GM13977 (cell line): ENCODE measurements at places on chromosomes 2 and 18.

- no peak for DNase-seq
These were observed 101.9 kb upstream of the ARHGAP28 start for GRCh38 chr18:6627645-6628044.

GRCh38 chr2:160207804-160208654, 8.0 kb upstream of the ITGB6 start:
- no peak for DNase-seq

- no peak for DNase-seq
These were observed 84.7 kb downstream of the LYPD6 start for GRCh38 chr2:149415086-149415485.

GRCh38 chr2:6780765-6781274, 84.9 kb downstream of the CMPK2 start:
- no peak for DNase-seq

GRCh38 chr18:64777556-64777955, 628.7 kb upstream of the LINC00305 start:
- no peak for DNase-seq

DNA sequence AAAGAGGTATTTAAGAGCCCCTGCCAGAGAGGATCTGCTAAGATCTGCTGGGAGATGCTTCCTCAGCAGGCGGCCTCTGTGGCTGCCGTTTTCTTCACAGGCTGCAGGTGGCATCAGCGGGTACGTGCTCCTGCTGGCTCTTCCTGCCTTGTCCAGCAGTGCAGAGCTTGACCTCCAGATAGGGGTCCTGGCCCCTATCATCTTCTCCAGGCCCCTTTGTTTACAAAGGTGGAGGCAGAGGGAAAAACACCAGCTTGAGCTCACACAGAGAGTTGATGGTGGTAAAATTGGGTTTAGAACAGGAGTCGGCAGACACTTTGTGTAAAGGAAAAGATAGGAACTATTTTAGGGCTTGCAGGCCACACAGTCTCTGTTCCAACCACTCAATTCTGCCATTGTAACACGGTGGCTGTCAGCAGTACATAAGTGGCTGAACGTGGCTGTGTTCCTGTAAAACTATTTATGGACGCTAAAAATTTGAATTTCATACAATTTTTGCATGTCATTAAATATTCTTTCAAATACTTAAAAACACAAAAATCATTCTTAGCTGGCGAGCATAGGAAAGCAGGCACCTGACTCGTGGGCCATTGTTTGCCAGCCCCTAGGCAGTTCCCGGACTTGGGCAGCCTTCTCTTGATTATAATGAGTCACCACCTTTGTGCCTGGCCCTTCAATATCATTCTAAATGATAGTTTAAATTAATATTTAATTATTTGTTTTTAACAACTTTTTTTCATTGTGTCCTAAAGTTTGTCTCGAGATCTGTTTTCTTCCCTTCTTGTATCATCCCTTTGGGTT, 98.2 kb upstream of the B3GNT7 start:
- peak; percentile 78 for DNase-seq

- DNase-seq = no peak
These were observed 27.8 kb upstream of the COBLL1 start for GRCh38 chr2:164869420-164869772.

DNA sequence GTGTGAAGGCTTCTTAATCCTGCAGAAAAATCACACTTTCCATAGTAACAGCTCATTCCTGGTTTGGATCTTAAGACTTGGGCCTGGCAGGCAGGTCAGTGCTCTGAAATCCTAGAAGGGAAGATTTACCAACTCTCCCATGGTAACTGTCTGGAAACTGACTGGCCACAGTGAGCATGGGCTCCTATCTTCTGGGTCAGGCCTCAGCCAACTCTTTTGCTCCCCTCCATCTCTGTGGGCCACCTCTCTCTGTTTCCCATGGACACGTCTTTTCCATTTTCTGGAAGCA, 86.7 kb downstream of the ACAA2 start:
- DNase-seq = no peak

DNA sequence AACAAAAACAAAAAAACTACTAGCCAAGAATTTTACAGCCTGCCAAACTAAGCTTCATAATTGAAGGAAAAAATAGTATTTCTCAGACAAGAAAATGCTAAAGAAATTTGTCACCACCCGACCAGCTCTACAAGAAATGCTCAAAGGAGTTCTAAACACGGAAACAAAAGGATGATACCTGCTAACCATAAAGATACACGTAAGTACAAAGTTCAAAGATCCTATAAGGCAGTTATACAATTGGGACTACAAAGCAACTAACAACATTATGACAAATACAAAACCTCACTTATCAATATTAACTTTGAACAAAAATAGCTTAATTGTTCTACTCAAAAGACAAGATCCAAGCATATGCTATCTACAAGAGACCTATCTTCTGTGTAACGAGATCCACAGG, 64.6 kb downstream of the TRAPPC8 start:
- no peak for DNase-seq

GRCh38 chr2:69046221-69046662, 33.3 kb downstream of the ANTXR1 start:
- no peak for DNase-seq

DNA sequence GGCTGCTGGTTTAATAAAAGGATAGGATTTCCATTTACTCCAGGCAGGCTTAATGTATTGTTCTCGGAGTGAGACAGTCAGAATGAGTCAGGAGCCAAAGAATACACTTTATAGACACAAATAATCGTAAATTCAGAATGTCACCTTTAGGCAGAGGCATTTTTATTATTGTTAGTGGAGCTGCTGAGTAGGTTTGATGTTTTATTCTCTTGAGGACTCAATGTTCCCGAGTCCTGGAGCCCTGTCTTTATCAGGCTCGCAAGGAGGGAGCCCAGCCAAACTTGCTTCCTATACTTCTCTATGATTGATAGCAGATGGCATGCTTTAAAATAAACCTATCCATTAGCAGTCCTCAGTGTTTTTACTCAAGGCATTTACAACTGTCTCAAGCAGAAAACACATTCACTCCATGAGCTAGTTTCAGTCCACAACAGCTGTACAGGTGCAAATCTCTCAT, 492.3 kb upstream of the ZEB2 start:
- no peak for DNase-seq

- DNase-seq = no peak
These were observed 21.4 kb upstream of the STON1 start for GRCh38 chr2:48508461-48509124.

- DNase-seq = no peak
These were observed 167.7 kb upstream of the SLC14A2 start for GRCh38 chr18:45447355-45448265.

GRCh38 chr18:42582266-42582665, 533.2 kb downstream of the RIT2 start:
- DNase-seq = no peak

- no peak for DNase-seq
These were observed 91.0 kb downstream of the SPTBN1 start for GRCh38 chr2:54546923-54547720.

- no peak for DNase-seq
These were observed 521.5 kb upstream of the NRXN1 start for GRCh38 chr2:51553476-51553875.

GRCh38 chr2:57475391-57475790, 571.2 kb upstream of the VRK2 start:
- DNase-seq = no peak

GRCh38 chr2:143686585-143687164, 557.5 kb downstream of the ARHGAP15 start:
- peak; percentile 15 for DNase-seq

GRCh38 chr2:47309472-47309951, 93.4 kb upstream of the MSH2 start:
- no peak for DNase-seq

DNA sequence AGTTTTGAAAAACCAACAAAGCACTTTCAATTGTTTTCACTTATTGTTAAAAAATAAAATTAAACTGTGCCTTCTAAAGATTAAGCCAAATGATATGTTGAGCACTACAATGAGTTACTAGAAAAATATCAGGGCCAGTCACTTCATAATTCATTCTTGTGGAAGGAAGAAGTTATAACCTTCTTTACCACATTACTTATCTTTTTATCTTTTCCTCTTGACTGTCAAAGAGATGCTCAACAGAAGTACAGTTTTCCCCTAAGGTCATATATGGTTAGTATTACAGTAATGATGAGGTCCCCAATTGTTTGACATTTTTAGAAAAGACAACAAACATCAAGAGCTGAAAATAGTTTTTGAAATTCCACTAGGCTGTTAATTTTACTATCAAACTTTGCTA, 9.4 kb downstream of the PELI1 start:
- DNase-seq = no peak

- no peak for DNase-seq
These were observed 50.5 kb downstream of the MTA3 start for GRCh38 chr2:42618972-42619371.

DNA sequence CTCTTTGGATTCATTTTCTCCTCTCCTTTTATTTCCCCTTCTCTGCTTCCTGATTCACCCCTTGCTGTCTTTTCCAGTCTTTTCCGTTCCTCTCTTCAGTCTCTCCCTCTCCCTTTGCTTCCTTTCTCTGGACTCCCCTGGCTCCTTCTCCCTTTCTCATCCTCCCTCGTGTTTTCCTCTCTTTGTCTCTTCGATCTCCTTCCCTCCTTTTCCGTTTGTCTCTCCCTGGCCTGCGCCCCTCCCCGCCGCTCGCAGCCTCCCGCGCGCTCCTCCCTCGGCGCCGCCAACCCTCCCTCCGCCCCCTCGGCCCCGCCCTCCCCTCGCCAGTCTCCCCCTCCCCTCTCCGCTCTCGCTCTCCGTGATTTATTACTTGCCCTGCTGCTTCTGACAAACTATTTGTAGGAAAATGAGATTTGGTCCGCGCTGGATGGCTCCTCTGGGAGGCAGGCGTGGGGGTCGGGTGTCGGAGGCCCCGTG, 46.0 kb upstream of the PAX8 start:
- peak; percentile 79 for DNase-seq

- DNase-seq = no peak
These were observed 158.2 kb downstream of the NEB start for GRCh38 chr2:151576080-151576479.

DNA sequence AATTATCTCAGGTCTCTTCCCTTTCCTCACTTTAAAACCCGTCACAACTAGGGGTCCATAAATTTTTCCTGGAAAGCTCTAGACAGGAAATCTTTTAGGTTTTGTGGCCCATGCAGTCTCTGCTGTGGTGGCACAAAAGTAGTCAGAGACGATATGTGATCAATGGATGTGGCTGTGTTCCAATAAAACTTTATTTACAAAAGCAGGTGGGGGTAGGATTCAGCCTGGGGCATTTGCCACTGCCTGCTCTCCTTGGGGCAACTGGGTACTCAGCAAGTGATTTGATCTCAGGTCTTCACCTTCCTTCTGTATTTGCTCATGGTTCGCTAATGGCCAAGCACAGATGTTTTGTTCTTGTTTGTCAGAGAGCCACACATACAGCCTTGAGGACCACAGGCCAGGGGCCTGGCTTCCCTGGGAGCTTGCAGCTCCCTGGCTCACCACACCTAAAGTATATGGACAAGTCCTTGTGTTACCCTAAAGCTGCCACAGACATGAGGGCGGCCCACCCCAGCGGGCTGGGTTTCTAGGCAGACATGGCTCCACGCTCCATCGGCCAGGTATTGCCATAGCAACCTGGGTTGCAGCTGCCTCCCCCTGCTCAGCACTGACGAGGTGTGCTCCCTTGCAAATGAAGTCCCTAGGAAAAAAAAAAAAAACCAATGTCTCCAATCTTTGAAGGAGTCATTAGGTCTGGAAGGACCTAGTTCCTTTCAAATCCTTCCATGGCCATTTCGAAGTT, 89.7 kb upstream of the YWHAQ start:
- no peak for DNase-seq

DNA sequence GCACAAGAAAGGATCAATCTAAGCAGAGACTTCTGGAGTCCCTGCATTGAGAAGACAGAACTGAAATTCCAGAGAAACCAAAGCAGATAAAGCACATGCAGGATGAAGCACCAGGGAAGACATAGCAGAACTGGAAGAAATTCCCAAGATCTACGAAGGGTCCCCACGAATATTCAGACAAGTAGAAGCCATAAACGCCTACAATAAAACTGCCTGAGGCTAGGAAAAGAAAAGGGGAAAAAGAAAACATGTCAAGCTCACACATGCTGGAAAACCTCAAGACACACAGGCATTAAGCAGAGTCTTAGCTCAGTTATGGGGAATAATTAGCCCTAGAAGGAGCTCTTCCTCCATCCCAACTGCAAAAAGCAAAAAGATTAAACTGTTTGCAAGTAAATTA, 171.2 kb downstream of the NBAS start:
- no peak for DNase-seq

- DNase-seq = no peak
These were observed 85.4 kb upstream of the ZEB2 start for GRCh38 chr2:144605231-144605840.

GRCh38 chr2:151238527-151239487, 22.9 kb downstream of the RBM43 start:
- DNase-seq = peak; percentile 50

GRCh38 chr2:42795841-42796301, 3.5 kb upstream of the HAAO start:
- peak; percentile 62 for DNase-seq

DNA sequence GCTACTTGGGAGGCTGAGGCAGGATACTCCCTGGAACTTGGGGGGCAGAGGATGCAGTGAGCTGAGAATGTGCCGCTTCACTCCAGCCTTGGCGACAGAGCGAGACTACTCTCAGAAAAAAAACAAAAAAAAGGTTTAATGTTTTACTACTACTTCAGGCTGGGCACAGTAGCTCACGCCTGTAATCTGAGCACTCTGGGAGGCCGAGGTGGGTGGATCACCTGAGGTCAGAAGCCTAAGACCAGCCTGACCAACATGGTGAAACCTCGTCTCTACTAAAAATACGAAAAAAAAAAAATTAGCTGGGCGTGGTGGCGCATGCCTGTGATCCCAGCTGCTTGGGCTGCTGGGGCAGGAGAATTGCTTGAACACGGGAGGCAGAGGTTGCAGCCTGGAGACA, 75.7 kb upstream of the ATIC start:
- no peak for DNase-seq

GRCh38 chr2:154794406-154794805, 95.9 kb downstream of the KCNJ3 start:
- no peak for DNase-seq

DNA sequence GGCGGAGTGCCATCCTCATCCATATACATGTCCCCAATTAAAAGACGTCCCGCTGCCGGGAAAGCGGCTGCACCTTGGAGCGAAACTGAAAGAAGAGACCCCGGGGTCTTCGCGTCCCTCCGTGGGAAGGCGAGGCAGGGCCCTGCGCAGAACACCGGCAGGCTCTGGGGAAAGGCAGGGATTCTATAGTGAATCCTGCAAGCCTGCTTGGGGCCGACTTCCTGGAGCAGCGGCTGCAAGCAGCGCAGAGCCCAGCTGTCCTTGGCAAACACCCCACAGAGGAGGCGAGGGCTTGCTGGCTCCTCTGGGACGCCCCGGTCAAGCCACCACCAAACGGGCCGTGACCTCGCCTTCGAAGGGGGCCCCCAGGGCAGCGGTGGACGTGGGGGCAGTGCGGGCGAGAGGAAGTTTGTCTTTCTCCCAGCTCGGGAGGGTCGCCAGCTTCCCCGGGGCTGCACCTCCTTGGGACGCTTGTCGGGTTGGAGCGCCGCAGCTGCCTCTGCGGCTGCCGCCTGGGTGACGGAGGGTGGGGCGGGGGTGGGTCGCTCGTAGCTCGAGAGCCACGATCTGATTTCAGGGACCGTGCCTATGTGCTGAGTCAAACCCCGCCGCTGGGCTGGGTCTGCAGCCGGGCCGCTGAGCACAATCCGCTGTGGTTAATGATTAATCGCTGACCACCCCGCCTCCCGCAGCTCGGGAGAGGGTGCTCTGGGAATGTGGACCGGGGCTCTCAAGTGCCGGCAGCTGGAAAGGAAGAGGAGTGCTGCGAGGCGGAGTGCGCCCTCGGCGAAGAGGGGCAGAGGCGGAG, 486 bp upstream of the GPR39 start:
- DNase-seq = no peak

GRCh38 chr2:88230911-88231310, 60.8 kb downstream of the THNSL2 start:
- no peak for DNase-seq

- no peak for DNase-seq
These were observed 8.1 kb upstream of the NFATC1 start for GRCh38 chr18:79387615-79388014.
